ENCODE measurements at places on chromosomes 12 and 14.

DNA sequence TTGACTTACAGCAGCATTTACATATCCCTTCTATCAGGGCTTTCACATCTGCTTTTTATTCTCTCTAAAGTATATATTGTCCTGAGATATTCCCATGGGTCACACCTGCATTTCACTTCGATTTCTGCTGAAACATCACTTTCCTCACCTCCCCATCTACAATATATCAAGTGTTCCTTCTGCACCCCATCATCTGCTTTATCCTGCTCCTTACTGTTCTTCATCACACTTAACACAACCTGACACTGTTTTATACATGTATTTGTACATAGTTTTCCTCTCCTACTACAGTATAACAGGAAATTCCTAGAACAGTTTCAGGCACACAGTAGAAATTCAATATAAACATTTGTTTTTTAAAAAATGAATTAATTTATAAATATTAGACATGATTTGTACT, 203.1 kb downstream of the EGLN3 start:
- no peak for DNase-seq

GRCh38 chr14:34571771-34572170, 32.3 kb upstream of the EAPP start:
- DNase-seq, result no peak

- DNase-seq, result peak; percentile 2
These were observed 483.7 kb downstream of the MDGA2 start for GRCh38 chr14:47191700-47192099.

GRCh38 chr12:21825886-21826617, 51.5 kb upstream of the KCNJ8 start:
- no peak for DNase-seq

DNA sequence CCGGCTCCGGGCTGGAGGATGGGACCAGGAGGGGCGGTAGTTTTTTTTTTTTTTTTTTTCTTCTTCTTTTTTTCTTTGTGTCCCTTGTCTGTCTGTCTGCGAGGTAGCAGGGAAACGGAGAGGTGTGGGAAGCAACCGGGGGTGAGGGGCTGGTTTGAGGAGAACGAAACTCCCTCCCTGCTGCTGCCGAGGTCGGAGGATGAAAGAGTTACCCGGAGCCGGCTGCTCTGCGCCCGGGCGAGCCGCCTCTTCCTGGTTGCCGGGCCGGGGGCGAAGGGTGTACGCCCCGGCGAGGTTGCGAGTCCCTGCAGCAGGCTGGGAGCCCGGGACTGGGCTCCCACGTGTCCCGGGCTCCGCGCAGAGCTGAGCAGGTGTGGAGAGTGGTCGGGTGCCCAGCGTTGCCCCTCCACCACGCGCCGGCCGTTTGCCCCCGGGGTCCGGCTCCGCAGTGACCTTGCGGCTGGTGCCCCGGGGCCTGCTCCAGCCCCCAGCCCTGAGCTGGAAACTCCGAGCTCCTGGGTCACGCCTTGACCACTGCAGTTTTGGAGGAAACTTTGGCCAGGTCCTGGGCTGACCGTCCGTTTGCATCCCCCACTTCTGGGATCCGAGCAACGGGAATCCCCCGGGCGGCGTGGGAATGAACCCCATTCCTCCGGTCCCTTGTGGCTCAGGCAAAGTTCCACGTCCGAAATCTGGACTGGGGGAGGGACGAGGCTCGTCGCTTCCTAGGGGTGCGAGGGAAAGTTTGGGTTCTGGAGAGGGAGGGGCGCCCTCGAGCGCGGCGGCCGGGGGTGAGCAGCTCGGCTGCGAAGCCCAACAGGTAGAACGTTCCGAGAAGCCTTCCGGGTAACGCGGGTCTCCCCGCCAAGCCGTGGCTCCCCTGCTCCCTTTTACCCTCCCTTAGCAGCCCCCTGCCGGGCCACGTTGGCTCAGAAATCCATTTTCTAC, 1.3 kb downstream of the CHST11 start:
- no peak for DNase-seq

DNA sequence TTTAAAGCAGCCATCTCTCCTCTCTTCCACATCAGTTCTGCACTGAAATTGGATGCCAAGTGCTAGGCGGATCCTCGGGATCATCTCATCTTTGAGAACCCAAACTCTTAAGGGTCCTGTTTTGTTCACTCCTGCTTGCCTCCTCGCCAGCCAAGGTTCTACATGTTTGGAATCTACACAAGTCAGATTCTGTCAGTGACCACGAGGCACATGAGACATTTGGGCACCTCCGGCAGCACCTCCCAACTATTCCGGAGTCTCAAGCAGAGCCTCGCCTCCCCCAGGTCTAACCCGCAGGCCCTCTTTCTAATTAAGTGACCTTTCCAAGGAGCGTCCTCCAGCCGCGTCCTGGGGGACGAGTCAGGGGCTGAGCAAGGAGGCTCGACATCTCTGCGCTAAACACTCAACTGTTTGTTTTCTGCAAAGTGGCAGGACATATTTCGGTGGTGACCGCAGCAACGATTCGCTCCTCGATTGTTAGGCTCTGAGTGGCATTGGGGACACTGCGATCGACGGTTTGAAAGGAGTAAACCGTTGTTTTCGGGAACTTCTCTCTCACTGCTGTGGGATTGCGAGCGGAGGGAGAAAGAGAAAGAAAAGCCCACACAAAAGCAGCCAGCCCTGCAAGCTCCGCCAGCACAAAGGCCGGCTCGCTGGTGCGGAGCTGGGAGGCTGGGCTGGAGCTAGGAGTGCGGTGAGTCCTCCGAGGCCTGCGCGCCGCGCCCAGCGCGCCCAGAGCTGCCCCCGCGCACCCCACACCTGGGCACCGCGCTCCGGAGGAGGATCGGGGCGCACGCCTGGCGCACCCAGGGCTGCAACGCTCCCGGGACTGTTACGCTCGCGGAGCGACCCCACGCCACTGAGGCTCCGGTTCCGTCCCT, 640 bp downstream of the ARMH4 start:
- DNase-seq, result peak; percentile 56

DNA sequence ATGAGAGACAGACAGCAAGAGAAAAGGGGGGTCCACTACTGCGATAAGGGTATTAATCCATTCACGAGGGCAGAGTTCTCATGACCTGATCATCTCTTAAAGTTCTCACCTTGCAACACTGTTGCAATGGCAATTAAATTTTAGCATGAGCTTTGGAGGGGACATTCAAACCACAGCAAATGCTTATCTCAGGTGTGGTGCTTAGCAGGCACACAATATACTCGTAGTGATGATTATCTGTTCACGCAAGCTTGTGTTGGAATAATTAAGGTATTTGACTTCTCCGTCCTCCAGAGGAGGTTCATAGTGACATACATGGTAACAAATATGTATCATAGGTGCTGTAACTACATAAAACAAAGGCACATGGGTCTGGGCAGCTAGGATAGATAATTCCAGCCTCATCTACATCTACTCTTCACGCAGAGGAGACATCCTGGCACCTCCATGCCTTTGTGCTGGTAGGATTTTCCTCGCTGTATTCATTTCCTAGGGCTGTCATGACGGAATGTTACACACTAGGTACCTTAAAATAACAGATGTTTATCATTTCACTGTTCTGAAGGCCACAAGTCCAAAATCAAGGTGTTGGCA, 221.2 kb downstream of the RBM19 start:
- no peak for DNase-seq

DNA sequence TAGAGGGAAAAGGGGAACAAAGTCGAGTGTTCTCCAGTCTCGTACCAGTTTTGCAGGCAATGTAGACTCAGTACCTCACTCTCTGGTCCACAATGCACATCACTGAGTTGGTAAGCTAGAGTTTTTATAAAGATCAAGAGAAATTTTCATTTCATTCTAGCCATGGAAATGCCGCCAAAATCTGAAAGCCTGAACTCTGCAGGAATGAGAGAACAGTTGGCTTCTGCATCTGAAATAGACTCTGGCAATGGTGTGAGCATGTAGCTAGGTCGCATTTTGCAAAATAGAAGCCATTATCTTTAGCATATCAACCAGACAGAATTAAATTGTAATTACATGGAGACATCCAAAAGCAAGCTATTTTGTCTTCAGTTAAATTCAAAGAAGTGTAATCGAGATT, 381.0 kb downstream of the NOVA1 start:
- DNase-seq, result no peak
